ENCODE measurements at places on chromosomes 2 and 18. TPM values are rescaled to one million over a fixed set of nuclear protein-coding genes. Genes with fewer than 3 reads are reported as not detected.

GRCh38 chr2:19739256-19739655, 162.5 kb downstream of the TTC32 start:
- H3K36me3 ChIP-seq, result no peaks in the 10 kb centered on the region
- no peaks in the 10 kb centered on the region for H3K4me1 ChIP-seq
- no peak overlapping the region for H3K4me3 ChIP-seq
- no peak for DNase-seq
- no peak overlapping the region for H3K27ac ChIP-seq

- no peak for DNase-seq
- H3K36me3 ChIP-seq, result no peaks in the 10 kb centered on the region
- no peaks in the 10 kb centered on the region for H3K4me1 ChIP-seq
- H3K4me3 ChIP-seq, result no peak overlapping the region
- no peak overlapping the region for H3K27ac ChIP-seq
- no peaks in the 10 kb centered on the region for H3K27me3 ChIP-seq
These were observed 96.9 kb downstream of the ARMC9 start for GRCh38 chr2:231295363-231295655.

GRCh38 chr18:31230495-31230894, 67.8 kb upstream of the DSC1 start:
- no peak overlapping the region for H3K27ac ChIP-seq
- H3K4me1 ChIP-seq, result no peaks in the 10 kb centered on the region
- no peak overlapping the region for H3K4me3 ChIP-seq
- no peaks in the 10 kb centered on the region for H3K36me3 ChIP-seq
- no peak for DNase-seq

DNA sequence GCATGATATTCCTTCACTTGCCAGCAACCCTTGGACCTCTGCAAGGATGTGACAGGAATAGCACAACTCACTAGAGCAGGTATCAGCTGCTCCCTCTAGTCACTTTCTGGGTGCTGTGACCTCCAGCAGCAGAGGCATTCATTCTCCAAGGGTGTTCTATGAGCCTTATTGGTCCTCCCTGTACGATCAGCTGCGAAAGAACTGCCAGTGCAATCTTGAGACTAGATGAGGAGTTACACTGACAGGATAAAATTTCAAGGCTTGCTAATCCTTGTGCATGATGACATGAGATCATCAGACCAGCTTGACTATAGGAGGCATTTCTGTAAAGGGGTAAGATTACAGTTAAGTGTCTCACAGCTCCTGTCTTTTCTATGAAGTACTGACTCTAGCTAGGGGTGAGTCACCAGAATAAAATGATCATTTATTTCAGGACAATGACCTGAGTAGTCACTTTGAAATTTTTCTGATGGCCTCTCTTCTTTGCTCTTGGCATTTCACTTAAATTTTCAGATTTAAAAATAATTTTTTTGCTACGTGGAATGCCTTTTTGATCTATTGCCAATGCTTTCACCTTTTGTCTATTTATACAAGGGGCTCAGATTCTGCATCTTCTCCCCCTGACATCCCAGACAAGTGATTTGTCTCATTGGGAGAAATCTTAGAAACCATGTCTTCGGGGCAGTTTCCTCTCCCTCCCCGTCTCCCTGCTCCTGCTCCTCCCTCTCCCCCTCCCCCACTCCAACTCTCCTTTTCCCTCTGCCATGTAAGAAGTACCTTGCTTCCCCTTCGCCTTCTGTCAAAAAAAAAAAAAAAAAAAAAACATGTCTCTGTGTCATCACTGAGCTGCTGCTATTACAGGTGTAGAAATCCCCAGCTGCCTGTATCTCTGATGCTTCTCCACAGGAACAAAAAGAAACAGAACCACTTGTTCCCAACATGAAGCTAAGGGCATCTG, 49.2 kb upstream of the FRZB start:
- no peaks in the 10 kb centered on the region for H3K36me3 ChIP-seq
- H3K4me3 ChIP-seq, result no peak overlapping the region
- no peak overlapping the region for H3K27ac ChIP-seq

- peaks cover 2% of the 10 kb centered on the region for H3K27me3 ChIP-seq
- no peaks in the 10 kb centered on the region for H3K36me3 ChIP-seq
- no peak overlapping the region for H3K27ac ChIP-seq
- H3K4me3 ChIP-seq, result no peak overlapping the region
- DNase-seq, result no peak
- H3K4me1 ChIP-seq, result no peaks in the 10 kb centered on the region
These were observed 20.7 kb downstream of the SPTBN1 start for GRCh38 chr2:54476852-54477251.

- no peaks in the 10 kb centered on the region for H3K36me3 ChIP-seq
- H3K4me3 ChIP-seq, result no peak overlapping the region
- H3K27me3 ChIP-seq, result peaks cover 16% of the 10 kb centered on the region
- H3K27ac ChIP-seq, result no peak overlapping the region
- DNase-seq, result no peak
These were observed 104.4 kb downstream of the OSBPL1A start for GRCh38 chr18:24293254-24293653.

DNA sequence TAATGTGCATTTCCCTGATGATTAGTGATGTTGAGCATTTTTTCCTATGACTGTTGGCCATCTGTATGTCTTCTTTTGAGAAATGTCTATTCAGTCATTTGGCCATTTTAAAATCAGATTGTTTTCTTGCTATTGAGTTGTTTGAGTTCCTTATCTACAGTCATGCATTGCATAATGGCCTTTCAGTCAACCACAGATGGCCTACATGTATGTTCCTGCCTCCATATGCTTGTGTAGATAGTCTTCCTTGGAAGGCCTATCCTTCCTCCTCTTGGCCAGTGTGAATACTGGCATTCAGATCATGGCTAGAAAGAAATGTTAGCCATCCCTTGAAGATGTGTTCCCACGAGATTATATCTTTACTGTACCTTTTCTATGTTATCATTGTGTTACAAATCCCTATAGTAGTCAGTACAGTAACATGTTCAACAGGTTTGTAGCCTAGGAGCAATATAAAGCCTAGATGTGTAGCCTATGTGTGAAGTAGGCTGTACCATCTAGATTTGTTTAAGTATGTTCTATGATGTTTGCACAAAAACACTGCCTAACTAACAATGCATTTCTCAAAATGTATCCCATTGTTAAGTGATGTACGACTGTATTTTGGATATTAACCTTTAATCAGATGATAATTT, 65.6 kb upstream of the CD302 start:
- H3K36me3 ChIP-seq, result peaks cover 45% of the 10 kb centered on the region
- H3K4me1 ChIP-seq, result peaks cover 3% of the 10 kb centered on the region
- no peaks in the 10 kb centered on the region for H3K27me3 ChIP-seq
- H3K4me3 ChIP-seq, result no peak overlapping the region

DNA sequence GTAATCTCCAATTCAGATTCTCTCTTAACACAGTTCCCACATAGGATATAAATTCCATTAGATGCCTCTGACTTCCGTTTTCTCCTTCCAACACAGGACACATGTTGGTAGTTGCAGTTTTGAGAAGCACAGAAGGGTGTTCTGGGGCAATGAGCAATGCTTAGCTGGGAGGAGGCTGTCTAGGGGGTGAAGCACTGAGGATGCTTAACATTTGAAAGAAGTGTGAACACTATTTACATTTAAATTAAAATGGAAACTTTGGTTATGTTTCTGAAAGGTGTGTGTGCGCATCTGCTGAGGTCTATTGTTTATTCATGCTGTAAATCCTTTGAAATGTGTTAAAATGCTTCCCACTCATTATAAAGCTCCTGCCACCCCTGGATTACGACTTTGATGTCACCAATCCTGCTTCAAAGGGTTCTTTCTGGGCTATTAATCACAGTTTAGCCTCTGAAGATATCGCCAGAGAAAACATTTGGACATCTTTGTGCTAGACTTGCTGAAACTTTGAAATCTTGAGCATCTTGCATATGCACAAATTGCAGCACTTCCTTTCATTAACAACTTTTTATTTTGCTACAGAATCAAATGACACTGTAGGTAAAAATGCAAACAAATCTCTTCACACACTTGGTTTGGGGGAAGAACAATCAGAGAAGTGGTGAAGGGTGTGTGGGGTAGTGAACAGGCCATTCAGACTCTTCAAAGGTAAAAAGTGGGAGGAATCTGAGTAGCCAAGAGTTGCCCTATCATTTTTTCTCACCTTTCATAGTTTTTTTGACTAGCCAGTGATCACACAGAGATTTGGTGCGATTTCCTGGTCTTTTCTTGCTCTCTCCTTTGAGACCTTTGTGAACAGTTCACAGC, 258.4 kb downstream of the MYO3B start:
- no peak overlapping the region for H3K27ac ChIP-seq
- H3K4me3 ChIP-seq, result no peak overlapping the region
- no peak for DNase-seq
- H3K27me3 ChIP-seq, result peaks cover 54% of the 10 kb centered on the region

DNA sequence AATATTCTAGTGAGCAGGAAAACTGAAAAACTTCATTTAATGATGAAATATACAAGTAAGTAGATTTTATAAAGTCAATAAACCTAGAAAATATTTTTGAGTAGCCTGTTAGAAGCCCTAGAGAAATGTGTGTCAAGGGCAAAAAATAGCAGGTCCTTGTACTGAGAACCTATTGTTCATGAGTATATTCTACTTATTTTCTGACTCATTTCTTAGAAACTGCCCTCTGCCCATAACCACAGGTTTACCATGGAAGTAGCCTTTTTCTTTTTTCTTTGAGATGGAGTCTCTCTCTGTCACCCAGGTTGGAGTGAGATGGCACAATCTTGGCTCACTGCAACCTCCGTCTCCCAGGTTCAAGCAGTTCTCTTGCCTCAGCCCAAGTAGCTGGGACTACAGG, 19.4 kb upstream of the SELENOI start:
- H3K4me3 ChIP-seq, result no peak overlapping the region
- peaks cover 21% of the 10 kb centered on the region for H3K4me1 ChIP-seq
- peaks cover 2% of the 10 kb centered on the region for H3K27me3 ChIP-seq
- no peak overlapping the region for H3K27ac ChIP-seq

GRCh38 chr2:97742381-97742847, 29.0 kb downstream of the ZAP70 start:
- no peak for DNase-seq
- H3K36me3 ChIP-seq, result peaks cover 24% of the 10 kb centered on the region
- no peaks in the 10 kb centered on the region for H3K27me3 ChIP-seq
- H3K4me1 ChIP-seq, result peaks cover 60% of the 10 kb centered on the region
- H3K27ac ChIP-seq, result peak overlapping the region; percentile 79

GRCh38 chr2:78979380-78980151, 45.9 kb upstream of the REG3G start:
- no peaks in the 10 kb centered on the region for H3K36me3 ChIP-seq
- H3K4me1 ChIP-seq, result no peaks in the 10 kb centered on the region
- H3K4me3 ChIP-seq, result no peak overlapping the region
- H3K27me3 ChIP-seq, result no peaks in the 10 kb centered on the region

GRCh38 chr2:20062615-20063545, 11.5 kb upstream of the LAPTM4A start:
- DNase-seq, result no peak
- H3K27ac ChIP-seq, result no peak overlapping the region
- H3K4me3 ChIP-seq, result no peak overlapping the region
- H3K4me1 ChIP-seq, result no peaks in the 10 kb centered on the region
- no peaks in the 10 kb centered on the region for H3K36me3 ChIP-seq

GRCh38 chr2:229947544-229947943, 25.2 kb downstream of the FBXO36 start:
- H3K27me3 ChIP-seq, result no peaks in the 10 kb centered on the region
- peaks cover 8% of the 10 kb centered on the region for H3K4me1 ChIP-seq
- no peaks in the 10 kb centered on the region for H3K36me3 ChIP-seq
- H3K27ac ChIP-seq, result no peak overlapping the region
- no peak for DNase-seq

GRCh38 chr2:195489101-195489500, 167.9 kb upstream of the SLC39A10 start:
- H3K4me1 ChIP-seq, result peaks cover 38% of the 10 kb centered on the region
- DNase-seq, result no peak
- H3K27me3 ChIP-seq, result no peaks in the 10 kb centered on the region
- no peak overlapping the region for H3K27ac ChIP-seq

- no peak overlapping the region for H3K4me3 ChIP-seq
- H3K27me3 ChIP-seq, result peaks cover 3% of the 10 kb centered on the region
- H3K36me3 ChIP-seq, result no peaks in the 10 kb centered on the region
- no peak for DNase-seq
These were observed 44.1 kb downstream of the EVA1A start for GRCh38 chr2:75516378-75517360.

DNA sequence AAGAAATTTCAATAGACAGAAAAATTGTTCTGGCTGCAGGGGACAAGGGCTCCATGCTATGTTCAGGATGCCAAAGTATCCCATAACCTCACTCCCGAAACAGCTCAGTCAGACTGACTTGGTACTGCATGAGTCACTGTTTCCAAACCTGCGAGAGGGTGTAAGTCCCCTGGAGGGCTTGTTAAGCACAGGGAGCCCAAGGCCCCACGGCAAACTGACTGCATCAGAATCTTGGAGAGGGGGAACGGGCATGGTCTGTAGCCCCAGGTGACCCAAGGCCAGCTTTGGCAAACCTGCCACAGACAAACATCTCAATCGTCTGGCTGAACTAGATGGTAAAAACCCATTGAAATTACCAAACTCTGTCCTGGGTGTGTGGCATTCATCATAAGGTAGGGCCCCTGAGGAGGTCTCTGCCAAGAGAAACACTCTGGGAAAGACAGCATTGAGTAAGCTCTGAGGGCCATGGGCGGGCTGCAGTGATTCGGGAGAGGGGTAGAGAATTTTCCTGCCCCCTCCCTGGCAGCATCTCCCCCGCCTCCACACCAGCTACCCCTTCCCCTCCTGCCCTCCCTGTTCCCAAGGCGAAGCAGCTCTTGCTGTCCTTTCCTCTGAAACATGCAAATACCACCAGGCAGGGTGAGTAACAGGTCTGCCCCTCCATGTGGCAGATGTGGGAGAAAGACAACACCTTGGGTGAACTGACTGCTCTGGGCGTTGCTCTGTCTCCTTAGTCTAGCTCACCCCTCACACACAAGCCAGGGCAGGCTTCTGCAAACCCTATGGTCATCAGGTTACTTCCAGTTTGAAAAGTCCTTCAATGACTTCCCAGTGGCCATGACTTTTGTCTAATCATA, 274.7 kb upstream of the SIX2 start:
- no peak for DNase-seq
- H3K27me3 ChIP-seq, result peaks cover 10% of the 10 kb centered on the region
- H3K4me3 ChIP-seq, result no peak overlapping the region
- H3K36me3 ChIP-seq, result no peaks in the 10 kb centered on the region
- H3K27ac ChIP-seq, result no peak overlapping the region

DNA sequence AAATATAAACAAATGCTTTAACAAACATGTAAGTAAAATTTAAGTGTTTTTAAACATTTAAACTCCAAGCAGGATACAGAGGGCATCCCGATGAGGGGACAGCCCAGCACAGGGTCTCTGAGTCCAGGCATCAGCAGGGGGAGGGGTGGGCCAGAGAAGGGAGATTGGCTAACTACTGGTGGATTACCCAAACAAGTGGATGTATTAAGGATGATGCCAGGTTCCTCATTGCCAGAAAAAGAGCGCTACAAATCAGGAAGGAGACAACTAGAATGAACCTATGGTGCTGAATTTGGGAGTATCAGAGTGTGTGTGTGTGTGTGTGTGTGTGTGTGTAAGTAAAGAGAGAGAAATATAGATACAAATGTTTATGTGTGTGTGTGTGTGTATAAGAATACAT, 162.0 kb upstream of the RMP24 start:
- H3K4me3 ChIP-seq, result no peak overlapping the region
- H3K36me3 ChIP-seq, result no peaks in the 10 kb centered on the region
- peaks cover 11% of the 10 kb centered on the region for H3K27me3 ChIP-seq
- no peak for DNase-seq
- no peak overlapping the region for H3K27ac ChIP-seq
- peaks cover 10% of the 10 kb centered on the region for H3K4me1 ChIP-seq

GRCh38 chr18:53757328-53757727, 467.1 kb downstream of the MBD2 start:
- no peaks in the 10 kb centered on the region for H3K36me3 ChIP-seq
- no peak overlapping the region for H3K4me3 ChIP-seq
- H3K27me3 ChIP-seq, result no peaks in the 10 kb centered on the region

IL18RAP gene
- 16.7 TPM for total RNA-seq

RAMP1 gene
- 1.1 TPM for total RNA-seq

MATN3 gene
- total RNA-seq, result not detected

CNDP1 gene
- not detected for total RNA-seq

ABCG8 gene
- total RNA-seq, result not detected

ATP9B gene
- total RNA-seq, result 34.2 TPM
